ENCODE measurements at places on chromosomes 1 and 21.

GRCh38 chr1:9900142-9901043 is 9.7 kb downstream of the CTNNBIP1 start:
- peak; percentile 87 for DNase-seq

DNA sequence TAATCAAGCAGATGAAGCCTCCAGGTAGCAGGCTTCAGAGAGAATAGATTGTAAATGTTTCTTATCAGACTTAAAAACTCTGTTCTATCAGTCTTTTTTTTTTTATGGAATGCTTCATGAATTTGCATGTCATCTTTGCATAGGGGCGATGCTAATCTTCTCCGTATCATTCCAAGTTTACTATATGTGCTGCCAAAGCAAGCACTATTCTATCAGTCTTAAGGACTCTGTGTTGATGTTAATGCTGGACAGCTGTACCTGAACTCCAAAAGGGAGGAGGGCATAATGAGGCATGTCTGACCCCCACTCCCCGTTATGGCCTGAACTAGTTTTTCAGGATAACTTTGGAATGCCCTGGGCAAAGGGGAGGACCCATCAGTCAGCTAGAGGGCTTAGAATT is 66.8 kb upstream of the PRRC2C start:
- DNase-seq = no peak

- DNase-seq = no peak
Measured at GRCh38 chr1:172704420-172705210, 45.7 kb downstream of the FASLG start.

DNA sequence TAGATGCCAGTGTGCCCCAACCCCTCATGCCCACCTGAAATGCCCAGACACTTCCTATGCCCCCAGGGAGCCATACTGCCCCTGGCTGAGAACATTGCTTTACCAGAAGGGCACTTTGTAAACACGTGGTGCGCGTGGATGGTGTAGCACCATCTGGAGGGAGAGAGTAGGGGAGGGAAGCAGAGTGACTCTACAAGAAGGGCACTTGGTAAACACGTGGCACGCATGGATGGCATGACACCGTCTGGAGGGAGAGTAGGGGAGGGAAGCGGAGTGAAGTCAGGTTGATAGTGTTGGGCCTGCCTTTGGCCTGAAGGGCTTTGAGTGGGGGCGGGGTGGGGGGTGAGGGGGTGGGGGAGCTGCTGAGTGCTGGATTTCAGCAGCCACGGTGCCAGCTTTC is 324.0 kb upstream of the VAMP3 start:
- no peak for DNase-seq

GRCh38 chr1:239868058-239868832 is 223.4 kb upstream of the FMN2 start:
- no peak for DNase-seq

DNA sequence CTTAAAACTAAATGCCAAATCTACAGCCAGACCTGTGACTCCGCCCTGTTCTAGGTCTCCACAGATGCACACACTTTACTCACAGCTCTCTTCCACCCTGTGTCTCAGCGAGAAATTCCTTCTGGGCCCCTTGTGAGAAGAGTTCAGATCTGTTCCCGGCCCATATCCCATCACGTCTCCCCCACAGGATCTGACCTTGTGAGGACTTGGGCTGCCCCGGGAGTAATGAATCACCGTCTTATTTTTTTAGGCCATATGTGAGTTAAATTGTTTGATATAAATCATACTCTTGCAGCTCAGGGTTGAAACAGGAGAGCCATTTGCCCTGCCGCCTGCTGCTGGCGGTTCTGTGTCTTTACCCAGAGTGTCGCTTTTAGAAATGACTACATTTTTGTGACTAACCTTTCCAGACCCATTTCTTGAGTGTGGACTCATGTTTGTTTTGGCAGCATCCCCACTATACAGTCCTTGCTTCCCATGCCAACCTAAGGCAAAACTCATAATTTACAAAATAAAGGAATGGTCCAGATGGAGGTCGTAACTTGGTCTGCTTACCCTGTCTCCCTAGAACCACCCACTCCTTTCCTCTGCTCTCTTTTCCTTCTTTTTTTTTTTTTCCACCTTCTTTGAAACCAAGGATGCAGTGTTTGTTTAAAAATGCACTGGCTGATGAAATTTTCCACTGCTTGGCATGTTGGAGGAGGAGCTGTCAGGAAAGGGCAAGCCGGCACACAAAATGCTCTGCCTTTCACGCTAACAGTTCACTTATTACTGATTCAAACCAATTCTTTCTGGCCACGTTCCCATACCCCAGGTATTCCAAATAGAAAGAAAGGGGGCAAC is 98.0 kb upstream of the C1orf105 start:
- DNase-seq = no peak

DNA sequence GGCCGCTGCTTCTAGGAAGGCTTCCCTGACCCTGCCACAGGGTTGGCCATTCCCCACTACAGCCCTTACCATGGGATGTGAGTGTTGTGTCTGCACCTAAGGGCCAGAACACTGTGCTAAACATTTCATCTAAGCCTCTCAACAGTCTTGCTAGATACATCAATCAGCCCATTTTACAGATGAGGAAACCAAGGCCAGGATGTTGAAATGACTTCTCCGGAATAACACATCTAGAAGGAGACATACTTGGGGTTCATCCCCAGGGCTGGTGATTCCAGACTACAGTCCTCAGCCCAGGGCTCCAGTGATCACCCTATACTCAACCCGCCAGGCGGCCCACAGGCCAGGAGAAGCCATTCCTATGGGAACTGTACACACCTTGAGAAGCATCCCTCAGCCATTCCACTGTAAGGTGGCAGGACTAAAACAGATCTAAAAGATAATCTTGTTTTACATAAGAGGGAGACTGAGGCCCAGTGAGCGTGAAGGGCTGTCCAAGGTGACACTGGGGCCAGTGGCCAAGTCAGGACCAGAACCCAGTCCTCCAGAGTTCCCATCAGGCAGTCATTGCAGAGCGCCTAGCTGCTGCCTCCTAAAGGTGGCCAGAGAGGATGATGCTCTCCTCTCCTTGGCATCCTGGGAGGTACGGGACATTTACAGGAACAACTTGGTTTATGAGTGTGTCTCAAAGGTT is 119.5 kb downstream of the GLIS1 start:
- no peak for DNase-seq

- no peak for DNase-seq
Measured at GRCh38 chr1:156664767-156665411, 12.3 kb downstream of the NES start.

DNA sequence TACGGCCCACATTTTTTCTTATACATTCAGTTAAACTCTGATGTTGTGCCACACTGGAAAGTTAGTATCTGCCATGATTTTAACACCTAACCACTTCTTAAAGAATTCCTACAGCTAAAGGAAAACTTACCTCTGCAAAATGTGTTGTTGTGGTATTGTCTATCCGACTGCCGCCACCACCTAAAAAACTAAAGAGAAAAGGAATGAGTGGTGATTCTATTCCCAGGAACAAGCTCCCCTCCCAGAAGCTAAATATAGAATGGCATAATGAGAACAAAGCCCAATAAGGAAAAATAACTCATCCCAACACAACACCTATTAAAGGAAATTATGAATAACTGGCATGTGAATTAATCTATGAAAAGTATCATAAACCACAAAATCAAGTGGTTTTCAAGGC is 39.5 kb downstream of the RNF115 start:
- DNase-seq = no peak

DNA sequence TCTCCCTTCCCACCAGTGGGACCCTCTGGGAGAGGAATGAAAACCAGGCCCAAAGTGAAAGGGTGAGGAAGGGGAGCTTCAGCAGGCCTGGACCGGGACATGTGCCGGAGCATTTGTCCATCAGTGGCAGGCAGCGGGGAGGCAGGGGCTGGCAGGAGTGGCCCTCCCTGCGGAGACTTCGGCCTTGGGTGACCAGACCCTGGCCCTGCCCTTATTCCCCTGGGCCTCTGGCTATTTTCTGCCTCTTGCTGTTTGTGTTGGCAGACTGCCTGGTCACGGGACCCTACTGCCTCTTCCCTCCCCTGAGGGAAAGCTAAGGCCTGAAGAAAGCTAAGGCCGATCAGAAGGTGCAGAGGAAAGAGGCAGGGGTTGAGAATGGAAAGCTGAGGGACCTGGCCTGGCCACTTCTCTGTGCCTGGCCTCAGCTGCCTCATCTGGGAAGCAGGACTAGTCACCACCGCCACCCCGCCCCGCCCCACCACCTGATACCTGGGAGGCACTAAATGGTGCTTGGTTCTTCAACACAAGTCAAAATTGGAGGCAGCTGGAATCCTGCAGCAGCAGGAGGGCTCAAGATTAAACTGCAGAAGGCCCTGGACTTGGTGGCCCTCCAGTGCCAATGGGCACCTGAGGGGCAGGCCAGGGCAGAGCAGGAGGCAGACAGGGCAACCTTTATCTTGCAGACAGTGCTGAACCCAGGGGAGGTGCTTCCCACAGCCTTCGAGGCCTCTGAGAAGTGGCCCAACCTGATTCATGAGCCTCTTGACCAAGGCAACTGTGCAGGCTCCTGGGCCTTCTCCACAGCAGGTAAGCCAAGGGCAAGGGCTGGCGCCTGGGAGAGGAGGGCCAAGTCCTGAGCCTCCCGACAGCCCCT is 7.9 kb downstream of the TINAGL1 start:
- DNase-seq = peak; percentile 85

- DNase-seq = no peak
Measured at GRCh38 chr1:41278076-41278475, 36.0 kb upstream of the SCMH1 start.

- peak; percentile 41 for DNase-seq
Measured at GRCh38 chr1:169914531-169914930, 20.8 kb upstream of the SCYL3 start.

DNA sequence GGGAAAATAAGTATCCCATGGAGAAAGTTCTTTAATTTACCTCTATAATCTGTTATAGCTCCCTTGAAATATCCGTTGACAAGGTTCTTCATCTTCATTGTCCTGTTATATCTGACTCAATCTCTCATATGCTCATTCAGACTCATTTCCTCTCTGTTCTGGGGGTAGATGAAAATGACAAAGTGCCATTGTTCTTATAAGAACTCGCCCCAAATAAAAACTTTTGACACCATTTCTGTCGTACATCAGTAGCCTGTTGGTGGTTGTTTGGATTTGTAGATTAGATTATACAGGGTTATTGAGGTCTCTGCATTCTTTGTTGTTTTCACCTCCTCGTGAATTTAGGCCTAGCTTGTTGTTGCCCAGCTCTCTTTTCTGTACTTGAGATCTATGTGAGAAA is 55.2 kb upstream of the IPO9 start:
- DNase-seq = no peak

- DNase-seq = peak; percentile 87
Measured at GRCh38 chr1:178192686-178193085, 98.8 kb downstream of the RASAL2 start.

DNA sequence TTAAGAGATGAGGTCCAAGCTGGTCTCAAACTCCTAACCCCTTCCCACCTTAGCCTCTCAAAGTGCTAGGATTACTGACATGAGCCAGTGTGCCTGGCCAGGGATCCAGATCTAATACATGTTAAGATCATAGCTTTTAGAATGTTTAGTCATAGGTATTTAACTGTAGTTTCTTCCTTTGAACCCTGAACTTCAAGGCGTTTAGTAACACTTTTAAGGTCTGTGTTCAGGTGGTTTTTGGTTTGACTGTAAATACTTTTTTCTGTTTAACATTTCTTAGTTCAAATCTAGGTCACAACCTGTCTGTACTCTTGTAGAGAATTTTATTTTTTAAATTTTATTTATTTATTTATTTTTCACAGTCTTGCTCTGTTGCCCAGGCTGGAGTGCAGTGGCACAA is 28.1 kb downstream of the RAP1A start:
- no peak for DNase-seq

GRCh38 chr21:15534450-15534886 is 195.3 kb upstream of the USP25 start:
- DNase-seq = no peak

- peak; percentile 60 for DNase-seq
Measured at GRCh38 chr1:203644661-203645510, 18.3 kb downstream of the ATP2B4 start.

GRCh38 chr1:187837787-187838186 is 1009.0 kb downstream of the PLA2G4A start:
- DNase-seq = no peak

DNA sequence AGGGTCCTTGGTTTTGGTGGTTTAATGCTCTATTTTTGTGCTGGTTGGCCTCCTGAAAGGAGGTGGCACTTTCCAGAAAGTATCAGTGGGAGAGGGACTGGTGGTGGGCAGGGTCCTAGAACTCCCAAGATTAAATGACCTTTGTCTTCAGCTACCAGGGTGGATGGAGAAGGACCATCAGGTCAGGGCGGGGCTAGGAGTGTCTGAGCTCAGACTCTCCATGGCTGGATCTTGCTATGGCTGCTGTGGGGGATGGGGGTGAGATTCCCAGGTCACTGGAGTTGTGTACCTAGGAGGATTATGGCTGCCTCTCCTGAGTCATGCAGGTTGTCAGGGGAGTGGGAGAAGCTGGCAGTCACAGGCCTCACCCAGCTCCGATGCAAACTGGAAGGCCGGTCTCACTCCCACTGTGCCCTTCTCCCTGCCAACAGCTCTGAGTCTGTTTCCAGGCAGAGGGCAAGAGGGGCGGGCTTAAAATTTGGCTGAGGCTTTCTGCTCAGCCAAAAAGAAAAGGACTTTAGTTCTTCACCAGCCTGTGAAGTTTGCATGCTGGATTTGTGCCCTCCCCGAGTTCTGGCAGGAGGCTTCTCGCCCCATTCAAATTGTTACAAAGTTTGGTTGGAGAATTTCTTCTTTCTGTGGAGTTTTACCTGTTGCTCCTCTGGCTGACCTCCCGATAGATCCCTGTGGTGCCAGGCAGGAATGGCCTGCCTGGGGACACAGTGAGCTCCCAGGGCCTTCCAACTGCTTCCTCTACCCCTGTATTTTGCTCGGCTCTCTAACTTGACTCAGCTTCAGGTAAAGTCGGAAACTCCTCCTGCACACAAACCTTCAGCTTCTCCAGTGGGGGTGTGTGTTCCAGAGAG is 13.1 kb upstream of the KYAT3 start:
- no peak for DNase-seq

- DNase-seq = peak; percentile 98
Measured at GRCh38 chr1:32989160-32990050, 24.8 kb upstream of the RNF19B start.

- DNase-seq = no peak
Measured at GRCh38 chr1:57195436-57195941, 228.4 kb downstream of the DAB1 start.

DNA sequence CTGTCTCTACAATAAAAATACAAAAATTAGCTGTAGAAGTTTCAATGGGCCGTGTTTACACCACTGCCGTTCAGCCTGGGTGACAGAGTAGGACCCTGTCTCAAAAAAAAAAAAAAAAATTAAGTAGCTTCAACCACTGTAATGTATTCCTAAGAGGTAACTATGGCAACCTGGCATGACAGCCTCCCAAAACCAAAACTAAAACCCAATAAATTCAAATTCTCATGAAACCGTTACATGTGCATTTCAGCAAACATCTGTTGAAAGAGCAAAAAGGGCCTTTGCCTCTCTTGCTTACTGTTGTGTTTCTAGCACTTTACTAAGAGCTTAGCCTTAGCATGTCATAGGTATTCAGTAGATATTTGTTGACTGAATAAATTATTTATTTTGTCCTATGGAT is 33.5 kb downstream of the ODR4 start:
- no peak for DNase-seq

DNA sequence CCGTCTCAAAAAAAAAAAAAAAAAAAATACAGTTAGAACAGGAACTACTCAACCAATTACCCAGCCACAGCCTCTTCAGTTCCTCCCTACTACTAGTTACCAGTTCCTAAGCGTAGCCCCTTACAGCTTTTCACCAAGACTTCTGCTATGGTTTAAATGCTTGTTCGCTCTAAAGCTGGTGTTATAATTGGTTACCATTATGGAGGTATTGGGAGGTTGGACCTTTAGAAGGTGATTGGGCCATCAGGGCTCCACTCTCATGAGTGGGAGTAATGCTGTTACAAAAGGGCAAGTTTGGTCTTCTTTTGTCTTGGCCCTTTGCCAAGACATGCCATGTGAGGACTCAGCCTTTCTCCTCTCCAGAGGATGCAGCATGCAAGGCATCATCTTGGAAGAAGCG is 3.0 kb upstream of the SMPDL3B start:
- no peak for DNase-seq

All from cardiac muscle cell (in vitro differentiated cells and primary cell).